ENCODE measurements at places on chromosomes 3 and 15.

GRCh38 chr15:101379647-101380046, 84.6 kb upstream of the SNRPA1 start:
- DNase-seq = no peak

GRCh38 chr3:110017304-110017703, 680.0 kb upstream of the DPPA4 start:
- no peak for DNase-seq

DNA sequence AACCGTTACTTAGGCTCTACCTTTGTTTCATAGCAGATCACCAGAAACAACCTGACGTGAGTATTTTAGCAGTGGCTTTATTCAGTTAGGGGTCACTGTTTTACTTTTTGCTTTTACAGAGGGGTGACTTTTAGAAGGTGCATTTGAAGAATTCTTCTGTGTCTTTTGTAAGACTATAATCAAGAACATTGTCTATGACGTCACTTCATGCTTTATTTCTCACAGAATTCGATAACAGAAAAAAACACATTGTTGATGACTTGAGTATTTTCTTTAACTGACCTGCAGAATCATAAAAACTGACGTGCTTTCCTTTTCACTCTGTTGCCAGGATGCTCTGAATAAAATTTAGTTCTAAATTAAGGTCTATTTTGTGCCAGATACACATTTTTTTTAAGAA, 244.5 kb downstream of the SLC9A9 start:
- no peak for DNase-seq

DNA sequence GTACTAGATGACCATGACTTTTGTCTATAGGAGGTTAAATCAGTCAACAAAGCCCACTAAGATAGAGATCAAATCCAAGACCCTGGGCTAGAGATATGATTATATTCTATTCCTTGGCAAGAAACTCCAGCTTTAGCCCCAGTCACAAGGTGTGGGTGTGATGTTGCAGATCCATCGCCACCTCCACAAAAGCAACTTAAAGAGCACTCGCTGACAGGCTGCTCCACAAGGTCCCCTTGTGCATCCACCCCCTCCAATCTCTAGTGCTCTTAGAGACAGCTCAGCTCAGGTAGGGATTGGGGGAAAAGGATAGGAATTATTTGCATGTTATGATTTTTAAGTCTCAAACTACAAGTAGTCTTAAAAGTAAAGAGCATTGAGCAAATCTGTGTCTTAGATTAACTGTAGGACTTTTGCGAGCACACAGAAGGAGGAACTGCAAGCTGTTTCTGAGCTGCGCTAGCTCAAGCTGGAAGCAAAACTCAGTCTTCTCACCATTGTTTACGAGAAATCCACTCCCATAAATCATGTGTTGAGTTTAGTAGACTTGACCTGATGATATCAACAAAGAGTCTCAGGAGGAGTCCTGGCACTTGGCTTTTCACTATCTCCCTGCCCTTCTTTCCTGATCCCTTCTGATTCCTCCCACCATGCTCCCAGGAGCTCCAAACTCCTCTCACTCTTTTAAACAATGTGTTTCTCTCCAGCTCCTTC, 177.6 kb downstream of the STAC start:
- DNase-seq = no peak

GRCh38 chr3:44050867-44051266, 190.8 kb upstream of the TOPAZ1 start:
- DNase-seq = no peak

GRCh38 chr3:24088782-24089181, 143.7 kb downstream of the NR1D2 start:
- DNase-seq = no peak

- DNase-seq = no peak
These were observed 81.1 kb downstream of the IQCH start for GRCh38 chr15:67335534-67336222.

- DNase-seq = no peak
These were observed 1.4 kb downstream of the GATA2 start for GRCh38 chr3:128491691-128491940.

DNA sequence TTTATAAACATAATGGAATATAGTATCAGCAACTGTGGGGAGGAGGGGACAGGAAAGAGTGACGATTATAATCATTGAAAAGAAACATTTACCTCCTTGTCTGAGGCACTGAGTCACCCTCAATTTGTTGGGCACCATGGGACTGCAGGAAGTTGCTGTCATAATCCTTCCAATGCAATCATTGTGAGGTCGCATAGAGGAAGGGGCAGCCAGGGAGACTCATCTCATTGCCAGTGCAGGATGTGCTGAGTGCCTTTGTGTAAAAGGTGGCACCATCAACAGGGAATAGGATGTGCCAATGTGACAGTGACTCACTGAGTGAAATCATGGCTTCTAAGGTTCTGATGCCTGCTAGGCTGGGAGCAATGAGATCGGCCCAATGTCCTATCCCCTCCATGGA, 300.4 kb upstream of the ADAMTS9 start:
- no peak for DNase-seq

- DNase-seq = no peak
These were observed 49.8 kb downstream of the EXOG start for GRCh38 chr3:38545983-38546382.

GRCh38 chr3:139534992-139535879, 4.3 kb downstream of the RBP1 start:
- peak; percentile 35 for DNase-seq

GRCh38 chr15:90080458-90080755, 21.9 kb downstream of the IDH2 start:
- no peak for DNase-seq

DNA sequence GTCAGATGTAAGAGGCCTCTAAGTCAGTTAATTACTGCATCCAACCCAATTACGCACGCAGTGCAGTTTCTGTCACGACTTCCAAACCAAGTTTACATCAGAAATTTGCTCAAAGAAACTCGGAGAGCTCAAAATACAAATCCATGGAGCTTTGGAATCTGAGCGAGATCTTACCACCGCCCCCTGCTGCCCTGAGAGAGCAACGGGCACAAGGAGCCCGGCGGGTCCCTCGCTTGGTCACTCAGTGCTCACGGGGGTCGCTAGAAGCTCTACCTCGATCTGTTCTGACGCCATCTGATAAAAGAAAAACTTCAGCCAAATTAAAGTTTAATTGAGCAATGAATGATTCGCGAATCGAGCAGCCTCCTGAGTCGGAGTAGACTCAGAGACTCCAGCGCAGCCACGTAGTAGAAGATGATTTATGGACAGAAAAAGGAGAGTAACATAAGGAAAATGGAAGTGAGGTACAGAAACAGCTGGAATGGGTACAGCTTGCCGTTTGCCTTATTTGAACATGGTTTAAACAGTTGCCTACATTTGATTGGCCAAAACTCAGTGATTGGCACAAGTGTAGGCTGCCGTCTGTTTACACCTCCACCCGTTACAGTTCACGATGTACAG, 232.7 kb upstream of the ATP10A start:
- DNase-seq = no peak

DNA sequence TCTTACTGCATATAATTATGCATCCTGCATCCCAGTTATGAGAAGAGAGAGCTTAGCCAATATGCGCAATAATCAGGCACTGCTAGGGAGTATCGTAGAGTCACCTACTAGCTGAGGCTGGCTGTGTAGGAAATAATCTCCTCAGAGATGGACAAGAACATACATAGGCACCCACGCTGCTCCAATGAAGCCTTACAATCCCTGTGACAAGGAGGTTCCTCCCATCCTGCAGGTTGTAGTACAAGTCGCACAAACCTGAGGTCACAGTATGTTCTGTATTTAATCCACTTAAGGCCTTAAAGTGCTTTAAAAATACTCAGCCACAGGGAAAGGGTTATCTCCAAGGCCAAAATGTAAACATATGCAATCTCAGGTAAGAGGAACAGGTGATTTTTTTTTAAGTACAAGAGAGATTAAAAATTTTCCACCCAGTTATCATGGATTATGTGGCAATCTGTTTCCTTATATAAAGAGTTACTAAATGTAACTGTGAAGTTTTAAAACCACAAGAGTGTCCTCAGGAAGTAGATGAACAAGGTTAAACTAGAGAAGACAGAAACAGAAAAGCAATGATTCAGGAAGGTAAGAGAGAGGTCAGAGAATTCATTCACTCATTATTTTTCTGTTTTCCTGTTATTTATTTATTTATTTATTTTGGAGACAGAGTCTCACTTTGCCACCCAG, 7.5 kb upstream of the COLQ start:
- no peak for DNase-seq

GRCh38 chr15:78684657-78685056, 43.6 kb upstream of the CHRNB4 start:
- DNase-seq = no peak

- no peak for DNase-seq
These were observed 230.3 kb downstream of the MAGI1 start for GRCh38 chr3:65808407-65808806.

DNA sequence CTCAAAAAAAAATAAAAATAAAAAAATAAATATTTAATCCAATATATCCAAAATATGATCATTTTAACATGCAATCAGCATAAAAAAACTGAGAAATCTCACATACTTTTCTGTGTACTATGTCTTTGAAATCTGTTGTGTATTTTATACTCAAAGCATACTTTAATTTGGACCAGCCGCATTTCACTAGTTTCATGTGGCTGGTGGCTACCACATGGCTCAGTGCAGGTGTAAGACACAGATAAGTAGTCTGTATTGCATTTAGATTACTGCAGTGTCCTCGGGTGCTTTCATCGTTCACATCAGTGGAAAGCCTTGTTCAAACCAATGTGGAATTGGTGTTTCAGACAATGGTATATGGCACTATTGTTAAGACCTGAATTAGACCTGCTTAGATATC, 11.0 kb downstream of the CRTC3 start:
- no peak for DNase-seq

- peak; percentile 16 for DNase-seq
These were observed 57.5 kb upstream of the LMCD1 start for GRCh38 chr3:8443829-8444791.

DNA sequence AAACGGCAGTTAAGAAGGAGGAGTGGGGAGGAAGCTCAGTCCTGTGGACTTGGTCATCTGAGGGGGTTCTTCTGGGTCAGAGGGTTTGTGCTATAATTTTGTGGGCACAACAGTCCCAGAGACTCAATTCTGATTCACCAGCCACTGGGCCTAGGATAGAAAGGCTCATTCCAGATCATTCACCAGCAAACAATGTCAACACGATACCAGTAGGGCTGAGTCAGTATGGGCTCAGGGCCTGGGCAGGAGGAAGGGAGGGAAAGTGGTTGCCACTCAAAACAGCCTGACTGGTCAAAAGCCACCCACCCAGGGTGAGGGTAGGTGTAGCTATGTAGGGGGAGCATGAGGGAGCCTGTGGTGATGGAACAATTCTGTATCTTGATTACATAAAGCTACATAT, 86.9 kb upstream of the MEX3B start:
- DNase-seq = no peak
